ENCODE measurements at places on chromosomes 7 and 10.

DNA sequence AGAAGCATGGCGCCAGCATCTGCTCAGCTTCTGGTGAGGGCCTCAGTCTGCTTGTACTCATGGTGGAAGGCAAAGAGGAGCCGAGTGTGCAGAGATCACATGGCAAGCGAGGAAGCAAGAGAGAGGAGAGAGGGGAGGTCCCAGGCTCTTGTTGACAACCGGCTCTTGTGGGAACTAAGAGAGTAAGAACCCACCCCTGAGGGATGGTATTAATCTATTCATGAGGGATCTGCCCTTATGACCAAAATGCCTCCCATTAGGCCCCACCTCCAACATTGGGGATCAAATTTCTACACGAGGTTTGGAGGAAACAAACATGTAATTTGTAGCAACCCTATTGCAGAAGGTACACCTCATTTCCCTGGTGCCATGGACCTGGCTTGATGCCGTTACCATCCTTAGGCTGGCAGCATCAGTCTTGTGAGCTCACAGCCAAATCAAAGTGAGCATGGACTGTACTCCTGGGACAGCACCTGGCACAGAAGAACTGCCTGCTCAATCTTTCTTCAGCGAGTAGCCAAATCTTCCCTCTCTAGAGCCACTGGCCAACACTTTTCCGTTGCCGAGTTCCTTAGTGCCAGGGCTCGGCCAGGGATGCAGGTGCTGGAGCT lies 6.5 kb downstream of the BTBD16 start:
- no peak overlapping the region for H3K4me3 ChIP-seq
- no peaks in the 10 kb centered on the region for H3K36me3 ChIP-seq
- DNase-seq: no peak
- no peak overlapping the region for H3K27ac ChIP-seq
- H3K4me1 ChIP-seq: no peaks in the 10 kb centered on the region
- no peaks in the 10 kb centered on the region for H3K27me3 ChIP-seq

- no peaks in the 10 kb centered on the region for H3K4me1 ChIP-seq
- no peak overlapping the region for H3K4me3 ChIP-seq
- no peaks in the 10 kb centered on the region for H3K36me3 ChIP-seq
- H3K27me3 ChIP-seq: no peaks in the 10 kb centered on the region
- DNase-seq: no peak
Observed at GRCh38 chr7:82373926-82374635, 69.5 kb downstream of the CACNA2D1 start.

DNA sequence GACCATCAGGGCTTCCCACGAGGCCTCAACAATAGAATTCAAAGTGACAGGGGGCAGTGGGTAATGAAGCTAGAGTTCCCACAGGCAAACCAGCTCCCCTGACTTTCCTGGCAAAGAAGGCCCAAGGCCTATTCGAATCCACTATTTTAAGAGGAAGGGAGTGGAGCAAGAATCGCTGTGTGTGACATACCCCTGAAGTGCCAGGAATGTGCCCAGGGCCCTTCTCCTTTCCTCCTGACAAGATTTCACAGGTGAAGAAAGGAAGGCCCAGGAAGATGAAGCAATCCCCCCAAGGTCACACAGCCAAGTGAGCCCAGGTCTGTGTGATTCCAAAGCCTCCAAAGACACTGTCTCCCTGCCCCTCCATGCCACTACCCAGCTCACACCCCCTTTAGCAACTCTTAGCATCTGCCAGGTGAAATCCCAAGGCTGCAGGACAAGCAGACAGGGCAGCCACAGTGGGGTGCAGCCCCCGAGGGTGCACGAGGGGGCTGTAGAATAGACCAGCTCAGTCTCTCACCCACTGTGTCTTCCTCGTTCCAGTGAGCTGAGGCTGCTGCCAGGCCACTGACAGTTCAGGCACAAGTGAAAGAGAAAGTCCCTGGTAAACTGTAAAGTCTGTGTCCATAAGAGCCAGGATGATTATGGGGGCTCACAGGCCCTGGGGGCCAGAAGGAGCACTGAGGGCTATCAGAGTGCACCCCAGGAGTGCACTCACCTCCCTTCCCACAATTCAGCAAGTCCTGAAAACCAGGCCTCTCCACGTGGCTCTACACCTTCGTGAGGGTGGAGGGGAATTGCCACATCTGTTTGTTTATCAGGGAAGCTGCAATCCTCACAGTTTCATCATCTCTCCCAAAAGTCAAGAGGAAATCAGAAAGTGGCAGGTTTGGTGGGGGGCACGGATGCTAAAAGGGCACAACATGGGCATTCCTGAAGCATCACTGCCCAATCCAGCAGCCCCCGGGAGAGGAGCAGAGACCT lies 70.8 kb upstream of the ZMIZ1 start:
- no peaks in the 10 kb centered on the region for H3K36me3 ChIP-seq
- no peak overlapping the region for H3K4me3 ChIP-seq
- no peaks in the 10 kb centered on the region for H3K27me3 ChIP-seq
- DNase-seq: no peak
- H3K27ac ChIP-seq: no peak overlapping the region

- no peaks in the 10 kb centered on the region for H3K27me3 ChIP-seq
- no peak overlapping the region for H3K4me3 ChIP-seq
- H3K36me3 ChIP-seq: no peaks in the 10 kb centered on the region
- no peak for DNase-seq
- no peak overlapping the region for H3K27ac ChIP-seq
- H3K4me1 ChIP-seq: peaks cover 19% of the 10 kb centered on the region
Observed at GRCh38 chr10:59909815-59910214, 3.5 kb upstream of the CCDC6 start.

DNA sequence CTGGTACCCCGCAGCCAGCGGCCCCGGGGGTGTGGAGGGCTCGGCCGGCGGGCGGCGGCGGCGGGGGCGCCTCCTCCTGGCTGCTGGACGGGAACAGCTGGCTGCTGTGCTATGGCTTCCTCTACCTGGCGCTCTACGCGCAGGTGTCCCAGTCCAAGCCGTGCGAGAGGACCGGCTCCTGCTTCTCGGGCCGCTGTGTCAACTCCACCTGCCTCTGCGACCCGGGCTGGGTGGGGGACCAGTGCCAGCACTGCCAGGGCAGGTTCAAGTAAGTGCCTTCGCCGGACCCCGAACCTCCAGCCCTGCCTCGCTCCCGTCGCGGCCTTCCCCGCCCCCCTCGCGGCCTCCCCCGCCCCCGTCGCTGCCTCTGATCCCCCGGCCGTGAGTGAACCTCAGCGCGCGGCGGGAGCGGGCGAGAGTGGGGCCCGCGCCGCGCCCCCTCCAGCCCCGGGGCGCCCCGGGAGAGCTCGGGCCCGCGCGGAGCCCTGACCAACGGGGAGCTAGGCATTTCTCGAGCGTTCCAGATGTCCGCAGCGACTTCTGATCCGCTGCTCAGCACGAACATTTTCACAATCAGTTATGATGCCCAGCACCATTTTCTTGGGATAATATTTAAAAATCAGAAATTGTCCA lies 727 bp downstream of the ATRNL1 start:
- no peaks in the 10 kb centered on the region for H3K36me3 ChIP-seq
- peaks cover 49% of the 10 kb centered on the region for H3K27me3 ChIP-seq
- DNase-seq: peak; percentile 64
- H3K4me1 ChIP-seq: peaks cover 6% of the 10 kb centered on the region
- peak overlapping the region; percentile 51 for H3K4me3 ChIP-seq

DNA sequence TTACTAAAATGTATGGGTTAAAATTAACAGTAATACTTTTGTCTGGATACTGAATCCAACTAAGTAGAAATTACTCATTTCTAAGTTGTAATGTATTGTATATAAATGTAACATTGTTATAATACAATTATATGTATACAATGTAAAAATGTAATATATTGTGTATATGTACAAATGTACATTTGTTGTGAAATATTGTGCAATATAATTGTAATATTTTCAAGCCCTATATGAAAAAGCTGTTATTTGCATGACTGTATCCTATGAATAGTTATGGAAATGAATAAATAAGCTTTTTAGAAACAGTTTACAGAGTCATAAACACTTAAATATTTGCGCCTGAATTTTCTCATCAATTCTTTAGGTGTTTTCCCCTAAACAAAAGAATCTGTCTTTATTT lies 20.3 kb upstream of the UMAD1 start:
- no peaks in the 10 kb centered on the region for H3K27me3 ChIP-seq
- H3K27ac ChIP-seq: no peak overlapping the region
- DNase-seq: no peak

DNA sequence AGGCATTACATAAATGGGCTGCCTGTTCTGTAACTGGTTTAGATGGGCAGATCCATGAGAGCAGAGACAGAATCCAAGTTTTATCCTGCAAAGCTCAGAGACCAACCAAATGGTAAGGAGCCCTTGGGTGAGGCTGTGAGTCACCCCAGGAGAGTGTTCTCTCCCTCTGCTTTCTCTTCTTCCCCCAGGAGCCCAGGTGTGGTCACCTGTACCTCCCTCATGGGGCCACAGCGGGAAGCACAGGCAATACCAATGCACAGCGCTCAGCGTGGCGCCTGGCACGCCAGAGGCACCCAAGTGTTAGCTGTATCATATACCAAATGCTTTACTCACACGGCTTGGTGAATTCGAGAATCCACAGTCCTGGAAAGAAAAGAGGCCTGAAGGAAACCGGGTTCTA lies 39.4 kb downstream of the CTBP2 start:
- H3K36me3 ChIP-seq: no peaks in the 10 kb centered on the region
- no peak overlapping the region for H3K4me3 ChIP-seq
- H3K27me3 ChIP-seq: no peaks in the 10 kb centered on the region
- DNase-seq: peak; percentile 18

DNA sequence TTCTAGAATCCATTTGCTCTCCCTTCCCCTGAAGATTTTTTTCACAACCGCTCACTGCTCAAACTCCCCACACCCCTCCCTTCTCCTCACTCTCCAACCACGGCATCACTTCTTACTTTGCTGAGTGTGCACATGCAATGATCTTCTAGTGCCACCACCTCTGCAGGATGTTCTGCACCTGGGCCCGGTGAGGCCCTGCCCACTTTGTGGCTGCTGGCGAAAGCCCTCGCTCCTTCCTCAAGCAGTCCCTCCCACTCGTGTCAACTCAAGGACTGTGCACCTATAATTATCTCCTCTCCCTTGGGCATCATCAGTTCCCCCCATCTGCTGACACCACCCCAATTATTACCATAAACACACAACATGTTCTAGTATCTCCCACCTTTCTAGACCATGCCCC lies 91.0 kb upstream of the LANCL2 start:
- no peak overlapping the region for H3K27ac ChIP-seq
- H3K4me3 ChIP-seq: no peak overlapping the region
- no peak for DNase-seq
- no peaks in the 10 kb centered on the region for H3K36me3 ChIP-seq
- H3K27me3 ChIP-seq: no peaks in the 10 kb centered on the region
- H3K4me1 ChIP-seq: no peaks in the 10 kb centered on the region

GRCh38 chr10:125201108-125201524 lies 40.8 kb upstream of the CTBP2 start:
- H3K27ac ChIP-seq: no peak overlapping the region
- H3K27me3 ChIP-seq: no peaks in the 10 kb centered on the region
- DNase-seq: peak; percentile 20

DNA sequence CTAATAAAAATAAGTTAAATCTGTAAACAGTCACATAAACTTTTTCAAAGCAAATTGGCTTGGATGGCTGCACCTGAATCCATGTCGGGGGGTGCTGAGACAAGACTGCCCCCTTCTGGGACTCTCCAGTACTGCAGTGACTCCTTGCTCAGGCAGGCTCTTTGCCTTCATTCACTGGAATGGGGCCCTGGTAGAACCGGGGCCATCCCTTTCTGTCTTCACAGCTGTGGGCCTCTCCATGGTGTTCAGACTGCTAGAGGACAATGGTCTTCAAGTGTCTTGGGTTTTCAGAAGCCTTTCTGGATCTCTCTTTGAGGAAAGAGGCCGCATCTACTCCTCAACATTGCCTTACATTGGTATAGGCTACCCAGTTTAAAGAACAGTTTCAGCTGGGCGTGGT lies 16.1 kb upstream of the IMPDH1 start:
- no peak for DNase-seq
- no peak overlapping the region for H3K27ac ChIP-seq
- H3K36me3 ChIP-seq: no peaks in the 10 kb centered on the region
- H3K4me1 ChIP-seq: peaks cover 9% of the 10 kb centered on the region
- no peak overlapping the region for H3K4me3 ChIP-seq

GRCh38 chr10:32374605-32375004 lies 27.6 kb upstream of the EPC1 start:
- no peak overlapping the region for H3K27ac ChIP-seq
- H3K4me1 ChIP-seq: peaks cover 28% of the 10 kb centered on the region
- H3K36me3 ChIP-seq: no peaks in the 10 kb centered on the region
- no peaks in the 10 kb centered on the region for H3K27me3 ChIP-seq
- DNase-seq: no peak

- H3K27me3 ChIP-seq: no peaks in the 10 kb centered on the region
- peaks cover 13% of the 10 kb centered on the region for H3K4me1 ChIP-seq
- H3K36me3 ChIP-seq: no peaks in the 10 kb centered on the region
- peak; percentile 73 for DNase-seq
Observed at GRCh38 chr10:10831085-10831484, 186.6 kb upstream of the CELF2 start.

DNA sequence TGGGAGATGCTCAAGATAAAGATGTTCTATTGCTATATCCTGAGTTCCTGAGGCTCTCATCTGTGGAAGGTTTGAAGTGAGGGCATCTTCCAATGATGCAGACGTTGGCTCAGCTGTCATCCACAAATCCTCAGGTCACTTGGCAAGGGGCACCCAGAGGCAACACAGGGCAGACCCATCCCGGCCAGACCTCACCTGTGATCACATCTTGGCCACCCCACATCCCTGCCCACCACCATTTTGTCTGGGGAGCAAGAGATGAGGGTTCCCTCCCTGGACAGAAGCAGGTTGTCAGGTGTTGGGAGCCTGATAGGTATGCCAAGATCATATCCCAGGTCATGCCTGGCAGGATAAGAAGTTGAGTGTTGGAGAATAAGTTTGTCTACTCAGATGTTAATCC lies 918.2 kb upstream of the ZNF722 start:
- DNase-seq: no peak
- H3K36me3 ChIP-seq: no peaks in the 10 kb centered on the region
- H3K4me3 ChIP-seq: no peak overlapping the region
- no peak overlapping the region for H3K27ac ChIP-seq
- H3K4me1 ChIP-seq: no peaks in the 10 kb centered on the region

- no peak for DNase-seq
- H3K27ac ChIP-seq: no peak overlapping the region
- H3K4me1 ChIP-seq: no peaks in the 10 kb centered on the region
- H3K4me3 ChIP-seq: no peak overlapping the region
Observed at GRCh38 chr7:103914147-103914899, 75.1 kb downstream of the RELN start.

Measured in upper lobe of right lung (tissue), 1 donor.